ENCODE measurements at places on chromosomes 13 and 19. TPM values are rescaled to one million over a fixed set of nuclear protein-coding genes. Genes with fewer than 3 reads are reported as not detected.

The CEP89 gene
- 19.0 TPM for total RNA-seq

GRCh38 chr13:35690581-35691207 lies 214.2 kb upstream of the MAB21L1 start:
- DNase-seq: no peak

The IFNL1 gene
- total RNA-seq: not detected

The SIGLEC8 gene
- total RNA-seq: 1.5 TPM

The PSG6 gene
- total RNA-seq: not detected

DNA sequence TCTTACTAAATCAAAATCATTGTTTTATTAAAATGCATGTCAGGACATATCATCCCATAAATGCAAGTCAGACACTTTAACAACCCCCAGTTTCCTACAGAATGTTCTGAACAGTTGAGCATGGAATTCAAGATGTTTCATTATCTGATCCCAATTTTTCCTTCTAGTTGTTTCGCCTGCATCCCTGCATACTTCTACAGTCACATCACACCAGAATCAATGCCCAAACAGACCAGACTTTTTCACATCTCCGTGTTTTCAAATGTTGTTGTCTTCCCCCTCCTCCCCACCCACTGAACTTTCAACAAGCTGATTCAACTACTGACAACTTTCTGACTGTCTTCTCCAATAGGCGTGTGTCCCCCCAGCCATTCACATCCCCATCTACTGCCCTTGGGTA lies 48.6 kb downstream of the LHFPL6 start:
- no peak for DNase-seq

The PODNL1 gene
- 2.9 TPM for total RNA-seq
